ENCODE measurements at places on chromosomes 7 and 10.
A peak's percentile ranks its signal among the peaks of the same experiment; 100 is the strongest.

GRCh38 chr7:45020915-45021314 lies 20.9 kb downstream of the CCM2 start:
- no peak for DNase-seq

- peak; percentile 75 for DNase-seq
Measured at GRCh38 chr7:6516387-6516983, 34.8 kb downstream of the GRID2IP start.

DNA sequence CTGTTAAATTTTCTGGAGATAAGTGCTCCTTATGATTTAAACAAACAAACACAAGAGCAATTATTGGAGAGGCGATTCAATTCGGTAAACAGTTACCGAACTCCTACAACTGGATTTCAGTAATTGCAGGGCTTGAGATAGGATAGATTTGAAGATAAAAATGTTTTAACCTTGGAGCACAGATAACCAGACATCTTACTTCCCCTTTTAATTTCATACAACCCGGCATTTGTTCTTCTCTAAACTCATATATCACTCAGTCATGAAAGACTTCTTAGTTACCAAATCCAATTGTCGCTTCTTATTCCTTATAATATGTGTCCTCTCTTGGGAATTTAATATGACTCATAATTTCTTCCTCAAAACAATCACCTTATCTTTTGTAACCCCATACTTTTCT lies 235.9 kb upstream of the CSTF2T start:
- no peak for DNase-seq

GRCh38 chr7:140239653-140239935 lies 62.8 kb upstream of the KDM7A start:
- no peak for DNase-seq

- no peak for DNase-seq
Measured at GRCh38 chr7:17299483-17299991, 1.1 kb downstream of the AHR start.

DNA sequence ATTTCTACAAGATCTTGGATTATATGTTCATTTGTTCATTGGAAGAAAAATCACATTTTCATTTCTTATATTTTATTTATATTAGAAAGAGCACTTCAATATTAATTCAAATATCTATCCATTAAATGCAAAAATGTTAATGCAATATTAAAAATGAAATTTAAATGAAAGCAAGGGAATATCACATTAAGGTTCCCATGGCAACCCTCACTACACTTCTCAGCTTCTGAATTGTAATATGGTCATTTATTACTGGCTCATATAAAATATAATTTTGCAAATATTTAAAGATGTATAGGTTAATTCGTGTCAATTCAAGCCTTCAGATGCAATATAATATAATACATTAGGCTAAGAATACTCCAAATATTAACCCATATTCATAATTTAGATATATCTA lies 38.8 kb downstream of the XRCC2 start:
- DNase-seq, result no peak

DNA sequence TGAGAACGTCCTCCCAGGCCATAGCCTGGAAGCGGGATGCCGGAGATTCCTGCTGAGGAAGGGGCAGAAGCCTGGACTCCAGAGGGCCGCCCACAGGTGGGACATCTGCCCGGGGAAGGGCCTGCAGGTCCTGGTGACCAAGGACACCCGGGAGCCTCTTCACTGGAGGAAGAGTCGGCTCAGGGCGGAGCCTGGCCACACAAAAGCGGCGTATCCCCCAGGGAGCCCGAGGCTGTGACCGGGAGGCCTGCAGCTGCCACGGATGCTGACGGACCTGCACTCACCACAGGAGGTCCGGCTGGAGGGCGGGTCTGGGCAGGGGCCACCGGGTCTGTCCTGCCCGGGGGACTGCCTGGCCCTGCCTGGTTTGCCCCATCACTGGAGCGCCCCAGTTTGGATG lies 15.5 kb upstream of the ADGRA1 start:
- no peak for DNase-seq

- DNase-seq, result no peak
Measured at GRCh38 chr7:100823140-100823525, 4.2 kb downstream of the EPHB4 start.

DNA sequence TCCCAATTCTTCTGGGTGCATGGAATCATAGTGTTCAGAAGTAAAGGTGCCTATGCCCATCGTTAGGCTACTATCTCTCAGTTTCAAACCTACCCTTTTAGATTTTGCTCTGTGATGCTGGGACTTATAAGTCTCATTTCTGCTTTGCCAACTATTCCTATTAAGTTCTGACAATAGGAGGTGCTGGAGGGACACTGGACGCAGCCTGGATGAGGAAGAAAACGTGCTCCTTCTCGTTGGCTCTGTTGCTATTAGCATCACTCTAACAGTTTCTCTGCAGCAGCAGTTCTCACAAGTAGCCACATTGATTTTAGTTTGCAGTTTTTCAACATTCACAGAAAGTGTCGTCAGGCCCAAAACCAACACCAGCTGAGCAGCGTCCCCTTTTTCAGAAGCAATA lies 72.4 kb downstream of the ABCC2 start:
- no peak for DNase-seq

DNA sequence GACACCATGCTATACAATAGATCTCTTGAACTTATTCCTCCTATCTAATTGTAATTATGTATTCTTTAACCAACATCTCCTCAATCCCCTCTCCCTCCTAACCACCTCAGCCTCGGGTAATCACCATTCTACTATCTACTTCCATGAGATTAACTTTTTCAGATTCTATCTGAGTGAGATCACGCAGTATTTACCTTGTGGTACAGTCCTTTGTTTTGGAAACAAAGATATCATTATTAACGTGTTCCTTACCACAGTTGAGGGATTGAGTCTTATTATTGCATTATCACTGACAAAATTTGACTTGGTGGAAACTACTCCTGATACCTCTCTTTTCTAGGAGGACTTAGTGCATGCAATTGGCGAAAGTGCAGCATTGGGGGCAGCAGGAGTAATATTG lies 26.0 kb upstream of the HYAL4 start:
- no peak for DNase-seq

DNA sequence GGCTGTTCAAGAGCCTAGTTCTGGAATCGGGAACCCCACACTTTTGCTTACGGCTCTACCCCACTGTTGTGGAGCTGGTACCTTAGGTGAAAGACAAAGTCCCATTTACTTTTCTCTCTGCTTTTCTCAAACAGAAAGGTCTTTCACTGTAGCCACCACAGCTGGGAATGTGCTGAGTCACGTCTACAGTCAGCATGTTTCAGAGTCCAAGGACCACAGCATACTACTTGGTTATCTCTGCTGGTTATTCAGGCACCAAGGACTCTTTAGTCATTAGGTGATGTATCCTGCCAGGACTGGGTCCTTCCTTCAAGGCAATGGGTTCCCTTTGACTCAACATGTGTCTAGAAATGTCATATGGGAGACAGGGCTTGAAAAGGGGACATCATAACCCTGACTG lies 266.8 kb upstream of the STEAP1 start:
- DNase-seq, result no peak

- DNase-seq, result no peak
Measured at GRCh38 chr7:82839555-82839954, 323.1 kb downstream of the PCLO start.

DNA sequence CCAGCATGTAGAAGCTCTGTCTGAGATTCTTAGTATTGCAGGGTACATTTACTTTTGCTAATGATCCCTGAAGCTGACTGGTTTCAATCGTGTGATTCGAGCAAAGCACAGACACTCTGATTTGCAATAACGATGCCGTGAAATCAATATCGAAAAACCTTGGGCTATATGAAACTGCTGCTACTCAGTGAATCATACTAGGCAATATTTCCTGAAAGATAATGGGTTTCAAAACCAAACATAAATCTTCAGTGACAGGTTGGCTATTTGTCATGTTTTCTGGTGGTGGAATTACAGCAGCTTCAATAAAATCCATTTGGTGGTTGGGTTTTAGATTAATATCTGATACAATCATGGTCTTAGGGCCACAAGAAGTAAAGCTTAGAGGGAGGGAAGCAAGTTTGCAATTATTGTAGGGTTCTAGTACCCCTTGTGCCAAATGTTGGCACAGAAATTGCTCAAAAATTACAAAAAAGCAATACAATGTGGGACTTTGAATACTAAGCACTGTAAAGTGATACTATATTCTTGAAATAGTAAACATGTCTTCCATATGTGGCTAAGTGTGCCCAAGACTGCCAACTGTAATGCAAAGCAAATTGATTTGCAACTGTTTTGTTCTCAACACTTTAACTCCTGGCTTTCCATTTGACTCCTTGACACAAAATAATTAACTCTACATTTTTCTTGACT lies 112.4 kb upstream of the JAZF1 start:
- DNase-seq, result no peak

- DNase-seq, result no peak
Measured at GRCh38 chr10:30999070-30999712, 32.5 kb downstream of the ZNF438 start.

GRCh38 chr7:148579366-148579765 lies 11.2 kb upstream of the C7orf33 start:
- DNase-seq, result no peak

DNA sequence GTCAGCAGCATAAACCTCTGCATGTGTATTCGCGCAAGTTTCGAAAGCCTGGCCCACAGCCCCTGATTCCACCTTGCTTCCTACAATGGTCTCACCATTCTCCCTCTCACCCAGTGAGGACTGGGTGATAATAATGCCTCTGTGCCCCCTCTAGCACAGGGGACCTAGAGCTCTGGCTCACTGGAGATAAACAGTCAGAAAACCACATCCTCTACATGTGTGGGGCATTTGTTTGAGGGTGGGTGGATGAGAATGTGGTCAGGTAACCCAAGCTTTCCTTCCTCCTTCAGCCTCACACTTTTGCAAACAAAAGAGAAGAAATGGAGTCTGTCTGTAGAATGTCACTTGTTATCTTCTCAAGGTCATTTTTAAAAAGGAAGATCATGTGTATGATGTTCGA lies 373.5 kb downstream of the KCNMA1 start:
- DNase-seq, result no peak

DNA sequence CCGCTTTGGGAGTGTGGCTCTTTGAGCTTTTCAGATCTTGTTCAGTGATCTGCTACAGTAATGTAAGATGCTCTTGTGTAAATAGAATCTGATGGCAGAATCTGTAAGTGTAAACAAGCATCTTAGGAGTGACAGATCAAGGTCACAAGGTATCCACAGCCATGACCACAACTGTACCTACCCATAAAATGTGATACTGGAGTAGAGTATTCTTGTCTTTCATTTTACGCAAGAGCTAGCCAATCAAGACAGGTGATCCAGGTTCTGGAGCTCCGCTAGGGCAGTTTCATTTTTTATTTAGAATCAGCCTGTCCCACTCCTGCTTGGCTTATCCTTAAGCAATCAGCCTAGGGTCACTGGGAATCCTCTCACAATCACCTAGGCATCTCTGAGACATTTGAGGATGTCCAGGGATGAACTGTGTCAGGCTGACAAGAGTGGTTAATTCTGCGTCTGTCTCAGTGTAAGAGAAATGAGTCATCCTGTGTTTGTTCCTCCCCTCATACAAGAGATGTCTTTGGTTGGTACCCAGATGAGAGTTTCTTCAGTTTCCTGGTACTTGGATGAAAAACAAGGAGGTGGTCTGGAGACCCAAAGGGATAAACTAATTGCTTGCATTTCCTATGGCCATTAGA lies 13.6 kb downstream of the ZNF138 start:
- DNase-seq, result no peak

DNA sequence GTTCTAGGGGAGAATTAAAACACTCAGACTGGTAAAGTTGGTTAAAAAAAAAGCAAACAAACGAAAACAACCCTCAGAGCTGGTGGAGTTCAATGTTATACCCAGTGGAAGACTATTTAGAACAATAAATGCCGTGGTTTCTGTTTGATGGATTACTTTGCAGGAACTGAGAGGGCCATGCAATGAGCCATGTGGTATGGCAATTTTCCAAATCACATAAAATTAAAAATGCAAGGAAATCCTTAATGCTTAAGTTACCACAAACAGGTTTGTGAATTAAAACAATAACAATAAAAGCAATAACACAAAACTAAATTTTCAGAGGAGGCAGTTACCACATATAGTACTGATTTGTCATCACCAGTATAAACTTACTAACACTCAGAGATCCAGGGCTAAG lies 96.9 kb downstream of the RTKN2 start:
- DNase-seq, result no peak

DNA sequence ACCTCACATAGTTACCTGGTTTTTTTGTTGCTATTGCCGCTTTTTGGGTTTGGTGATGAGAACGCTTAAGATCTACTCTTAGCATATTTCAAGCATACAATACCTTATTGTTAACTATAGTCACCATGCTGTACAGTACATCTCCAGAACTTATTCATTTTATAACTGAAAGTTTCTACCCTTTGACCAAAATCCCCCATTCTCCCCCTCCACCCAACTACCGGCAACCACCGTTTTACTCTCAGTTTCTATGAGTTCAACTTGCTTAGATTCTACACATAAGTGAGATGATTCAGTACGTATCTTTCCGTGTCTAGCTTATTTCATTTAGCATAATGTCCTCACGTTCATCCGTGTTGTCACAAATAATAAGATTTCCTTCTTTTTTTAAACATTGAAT lies 86.7 kb upstream of the IL6 start:
- no peak for DNase-seq

GRCh38 chr10:112628951-112629609 lies 182.1 kb downstream of the VTI1A start:
- DNase-seq, result no peak

- no peak for DNase-seq
Measured at GRCh38 chr10:126012485-126012884, 116.1 kb downstream of the FANK1 start.

GRCh38 chr7:65371468-65371867 lies 2.2 kb upstream of the ZNF92 start:
- no peak for DNase-seq

DNA sequence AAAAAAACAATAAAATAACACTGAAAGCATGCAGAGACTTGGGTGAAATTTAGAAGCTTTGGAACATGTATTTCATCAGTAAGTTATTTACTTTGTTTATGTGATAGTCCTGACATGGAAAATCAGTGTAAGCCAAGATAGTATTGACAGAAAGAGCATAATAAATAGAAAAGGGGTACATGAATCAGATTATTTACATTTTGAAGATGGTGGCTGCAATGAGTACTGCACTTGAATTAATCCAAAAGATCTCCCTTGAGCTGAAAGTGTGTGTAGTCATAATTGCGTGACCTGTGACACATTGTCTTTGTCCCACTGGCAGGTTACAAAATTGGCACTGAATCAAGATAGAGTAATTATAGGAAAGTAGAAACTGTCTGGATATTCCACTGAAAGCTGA lies 562.9 kb downstream of the GFRA1 start:
- no peak for DNase-seq

GRCh38 chr10:98267894-98268693 lies at the start of gene LOXL4:
Gene LOXL4 (minus strand): TSS chr10:98268194. CDS start chr10:98263019, 5,175 bp downstream.
- no peak for DNase-seq

DNA sequence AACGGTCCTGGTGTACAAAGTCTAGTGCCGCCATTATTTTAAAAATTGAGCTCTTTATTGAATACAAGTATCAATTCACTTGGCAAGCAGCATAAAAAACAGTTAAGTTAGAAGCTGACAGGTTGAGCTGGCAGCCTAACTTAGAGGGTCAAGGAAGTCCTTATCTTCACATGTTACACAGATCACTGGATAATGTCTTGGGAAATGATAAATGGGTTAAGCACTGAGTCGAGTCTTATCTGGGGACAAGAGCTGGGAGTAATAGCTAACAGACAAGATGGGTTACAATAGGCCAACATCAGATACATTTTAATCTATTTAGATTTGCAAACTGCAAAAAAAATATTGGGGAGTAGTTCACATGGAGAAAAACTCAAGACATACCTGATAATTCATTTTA lies 34.2 kb downstream of the SLC18A2 start:
- DNase-seq, result no peak

- DNase-seq, result no peak
Measured at GRCh38 chr7:39855325-39855674, 94.8 kb upstream of the CDK13 start.

- no peak for DNase-seq
Measured at GRCh38 chr10:129416956-129417765, 49.9 kb upstream of the MGMT start.
